Left ventricle myocardium inferior (tissue), 1 donor: ENCODE measurements at places on chromosomes 3 and 15. TPM values are rescaled to one million over a fixed set of nuclear protein-coding genes. Genes with fewer than 3 reads are reported as not detected.

DLEC1 gene
- 0.08 TPM for total RNA-seq

MAPKAPK3 gene
- 359 TPM for total RNA-seq

DNA sequence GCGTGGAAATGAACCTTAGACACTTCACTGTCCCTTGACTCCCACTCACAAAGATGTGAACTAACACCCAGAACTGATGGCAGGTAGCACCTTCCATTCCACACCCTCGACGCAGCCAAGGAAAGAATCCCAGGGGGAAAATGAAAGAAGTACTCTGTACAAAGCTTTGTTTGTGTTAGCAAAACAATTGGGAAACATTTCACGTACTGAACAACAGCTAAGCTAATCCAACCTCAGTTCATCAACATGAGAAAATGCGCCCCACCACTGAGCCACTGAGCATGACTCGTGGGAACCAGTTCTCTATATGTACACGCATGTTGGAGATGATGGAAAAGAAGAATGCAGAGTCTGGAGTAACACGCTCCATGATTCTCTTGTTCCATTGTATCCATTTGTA is 32.0 kb downstream of the CORO2B start:
- DNase-seq: peak; percentile 10

- no peak for DNase-seq
Observed at GRCh38 chr15:58432401-58432800, 610 bp downstream of the LIPC start.

DNA sequence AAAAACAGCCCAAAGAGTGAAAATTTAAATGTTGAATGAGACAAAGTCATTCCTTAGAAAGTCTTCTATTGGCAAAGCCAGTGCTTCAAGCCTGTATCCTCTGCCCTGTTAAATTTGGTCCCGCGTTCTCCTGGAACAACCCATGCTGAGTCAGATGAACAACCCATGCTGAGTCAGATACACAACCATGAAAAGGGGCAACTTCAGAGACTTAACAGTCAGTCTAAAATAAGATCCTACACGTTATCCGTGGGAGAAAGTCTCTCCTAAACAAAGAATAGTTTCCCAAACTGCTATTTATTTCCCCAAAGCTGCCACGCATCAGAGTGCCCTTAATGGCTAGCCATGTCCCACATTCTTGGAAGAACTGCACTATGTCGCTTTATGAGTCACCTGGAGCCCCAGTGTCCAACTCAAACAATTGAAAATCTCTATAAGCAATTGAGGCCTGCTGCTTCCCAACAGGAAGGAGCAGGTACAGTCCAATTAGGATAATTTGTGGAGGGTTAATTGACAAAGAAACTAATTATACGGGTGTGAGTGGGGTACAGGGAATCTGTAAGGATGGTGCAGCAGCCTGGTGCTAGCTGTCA is 66.1 kb downstream of the WHAMM start:
- DNase-seq: no peak

MUC4 gene
- total RNA-seq: 0.11 TPM

DNA sequence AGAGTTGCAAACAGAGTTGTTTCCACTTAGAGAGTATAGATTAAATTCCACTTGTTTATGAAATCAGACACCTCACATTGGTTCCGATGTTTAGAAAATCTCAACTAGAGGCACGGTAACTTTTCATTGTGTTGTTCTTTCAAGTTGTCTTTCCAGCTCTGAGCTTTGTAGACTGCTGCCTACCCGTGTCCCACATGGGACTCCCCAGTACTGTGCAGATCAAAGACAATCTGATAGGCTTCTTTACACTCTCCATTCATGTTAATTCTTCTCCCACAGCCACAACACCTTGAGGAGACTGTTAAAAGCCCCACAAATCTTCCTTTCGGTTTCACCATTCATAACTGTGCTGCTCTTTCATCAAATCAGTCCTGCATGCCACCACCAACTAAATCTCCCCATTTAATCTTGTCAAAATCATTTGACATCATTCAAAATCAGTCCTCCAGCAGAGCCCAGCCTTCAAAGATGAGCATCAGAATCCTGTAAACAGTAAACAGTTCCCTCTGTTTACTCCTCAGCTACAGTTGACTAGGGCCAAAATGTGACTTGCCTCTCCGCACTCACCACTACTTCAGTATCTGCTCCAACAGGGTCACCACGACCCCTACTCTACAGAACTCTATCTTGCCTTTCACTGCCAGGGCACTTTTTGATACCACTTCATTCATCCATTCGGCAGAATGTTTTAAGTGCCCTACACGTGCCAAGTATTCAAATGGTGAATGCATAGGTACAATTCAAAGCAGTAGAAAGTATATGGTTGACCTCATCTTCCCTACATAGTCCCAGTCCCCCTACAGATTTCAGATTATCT is 8.3 kb downstream of the ANXA2 start:
- no peak for DNase-seq

DNA sequence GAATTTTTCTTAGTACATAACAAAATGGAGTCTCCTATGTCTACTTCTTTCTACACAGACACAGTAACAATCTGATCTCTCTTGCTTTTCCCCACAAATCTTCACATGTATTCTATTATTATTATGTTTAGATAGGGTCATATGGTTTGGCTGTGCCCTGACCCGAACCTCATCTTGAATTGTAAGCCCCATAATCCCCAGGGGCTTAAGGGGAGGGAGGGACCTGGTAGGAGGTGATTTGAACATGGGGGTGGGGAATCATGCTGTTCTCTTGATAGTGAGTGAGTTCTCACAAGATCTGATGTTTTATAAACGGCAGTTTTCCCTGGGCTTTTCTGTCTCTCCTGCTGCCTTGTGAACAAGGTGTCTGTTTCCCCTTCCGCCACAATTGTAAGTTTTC is 86.7 kb upstream of the SELENOK start:
- DNase-seq: no peak

- no peak for DNase-seq
Observed at GRCh38 chr15:91926908-91927270, 73.4 kb downstream of the SLCO3A1 start.

DNA sequence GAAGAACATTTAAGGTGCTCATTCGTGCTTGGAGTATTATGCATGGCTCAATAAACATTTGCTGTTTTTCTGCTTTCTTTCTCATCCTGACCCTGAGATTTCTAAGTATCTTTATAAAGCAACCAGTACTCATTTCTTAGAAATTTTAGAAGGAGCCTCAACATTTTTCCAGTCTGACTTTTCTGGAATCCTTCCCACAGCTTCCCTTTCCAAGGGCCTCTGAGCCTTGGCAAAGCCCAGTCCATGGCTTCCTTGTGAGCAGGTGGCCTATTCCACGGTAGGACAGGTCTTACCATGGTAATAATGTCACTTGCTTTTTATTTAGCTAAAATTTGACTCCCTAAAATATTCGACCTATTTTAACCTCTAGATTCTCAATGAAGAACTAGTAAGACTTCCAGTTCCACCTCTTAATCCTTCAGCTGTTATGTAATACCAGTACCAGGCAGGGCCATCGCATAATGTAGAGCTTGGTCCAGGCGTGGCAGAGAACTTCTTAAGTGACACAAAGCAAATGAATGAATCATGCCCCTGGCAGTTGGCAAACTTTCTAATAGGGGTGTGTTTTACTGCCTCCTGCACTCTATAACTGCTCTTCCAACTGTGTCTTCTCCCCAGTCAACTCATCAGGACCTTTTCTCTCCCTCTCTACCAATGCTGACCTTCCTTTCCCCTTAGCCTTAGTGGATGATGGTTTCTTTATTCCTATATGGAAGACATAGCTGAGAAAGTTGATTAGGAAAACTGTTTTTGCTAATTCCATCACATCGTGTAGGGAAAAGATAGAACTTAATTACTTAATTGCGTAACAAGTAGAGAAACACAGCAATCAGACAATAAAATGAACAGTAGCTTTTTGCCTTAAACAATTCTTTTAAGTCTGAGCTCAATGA is 894 bp upstream of the TM4SF4 start:
- no peak for DNase-seq

LRRIQ4 gene
- total RNA-seq: not detected

ST3GAL6 gene
- 52.5 TPM for total RNA-seq

GRCh38 chr3:72384602-72385001 is 463.6 kb downstream of the SHQ1 start:
- no peak for DNase-seq

DNA sequence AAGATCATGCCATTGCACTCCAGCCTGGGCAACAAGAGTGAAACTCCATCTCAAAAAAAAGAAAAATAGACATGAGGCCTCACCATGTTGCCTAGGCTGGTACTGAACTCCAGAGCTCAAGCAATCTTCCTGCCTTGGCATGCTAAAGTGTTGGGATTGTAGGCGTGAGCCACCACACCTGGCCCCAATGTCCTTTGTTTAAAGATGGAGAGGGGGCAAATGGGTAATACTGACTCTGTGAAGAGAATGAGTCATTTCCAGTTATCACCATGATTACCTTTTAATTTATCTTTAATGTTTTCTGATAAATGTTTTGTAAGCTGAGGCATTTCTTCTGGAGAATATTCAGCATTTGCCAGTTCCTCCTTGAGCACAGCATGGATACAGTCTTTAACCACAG is 2.2 kb downstream of the DYNLT2B start:
- no peak for DNase-seq

CXCR6 gene
- total RNA-seq: 0.33 TPM

DNA sequence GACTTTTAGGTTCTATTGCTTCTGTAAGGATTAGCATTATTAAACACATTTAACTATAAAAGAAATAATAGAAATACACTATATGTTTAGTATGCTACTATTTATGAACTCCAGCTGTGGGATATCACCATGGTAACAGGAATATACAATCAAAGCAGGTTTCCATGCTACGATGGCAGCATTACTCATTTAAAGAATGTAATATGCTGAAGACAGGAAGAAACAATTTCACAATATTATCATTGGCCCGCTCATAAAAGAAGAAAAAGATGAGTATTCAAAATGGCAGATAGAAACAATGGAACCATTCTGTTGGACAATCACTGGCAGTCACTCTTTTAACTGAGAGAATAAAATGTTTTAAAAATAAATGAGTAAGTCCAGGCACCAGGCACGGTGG is 153.4 kb downstream of the CBLB start:
- DNase-seq: no peak

THSD4 gene
- 95.8 TPM for total RNA-seq

DNA sequence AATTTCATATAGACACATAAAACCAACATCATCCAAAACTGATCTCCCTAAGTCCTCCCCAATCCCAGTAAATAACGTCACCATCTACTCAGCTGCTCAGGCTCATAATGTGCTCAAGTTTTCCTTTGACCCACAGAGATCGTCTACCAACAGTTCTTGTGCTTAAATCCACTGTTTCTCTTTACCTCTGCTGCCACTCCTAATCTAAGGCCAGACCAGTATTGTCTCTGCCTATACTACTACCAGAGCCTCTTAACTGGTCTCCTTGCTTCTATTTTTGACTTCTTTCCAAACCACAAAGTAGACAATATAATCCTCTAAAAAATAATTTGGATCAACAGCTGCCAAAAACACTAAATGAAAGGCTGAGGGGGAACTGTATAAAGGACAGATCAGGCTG is 65.3 kb downstream of the CLASP2 start:
- no peak for DNase-seq

DNA sequence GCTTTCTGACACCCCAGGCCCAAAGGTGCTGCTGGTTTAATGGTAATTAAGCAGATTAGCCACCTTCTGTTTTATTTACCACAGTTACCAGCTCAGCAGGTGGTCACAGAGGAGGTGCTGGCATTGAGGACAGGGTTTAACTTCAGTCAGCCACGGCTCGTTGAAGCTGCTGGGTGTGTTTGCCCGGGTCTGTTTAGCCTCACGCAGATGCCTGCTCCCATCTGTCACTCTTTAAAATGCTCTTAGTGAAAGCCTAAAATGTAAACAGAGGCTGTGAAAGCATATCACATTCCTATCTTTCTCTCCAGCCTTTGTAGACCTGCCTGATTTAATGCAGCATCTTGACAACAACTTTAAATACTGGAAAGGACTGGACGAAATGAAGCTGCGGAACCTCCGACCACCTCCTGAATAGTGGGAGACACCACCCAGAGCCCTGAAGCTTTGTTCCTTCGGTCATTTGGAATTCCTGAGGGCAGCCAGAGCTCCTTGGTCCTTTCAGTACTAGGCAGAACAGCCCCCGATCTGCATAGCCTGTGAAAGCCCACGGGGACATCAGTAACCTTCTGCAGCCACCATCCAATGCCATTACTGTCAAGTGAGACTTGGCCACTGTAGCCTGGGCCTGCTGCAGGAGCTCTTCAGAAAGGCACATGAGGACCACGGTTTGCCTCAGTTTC is 156.0 kb downstream of the PDE8A start:
- no peak for DNase-seq

- peak; percentile 62 for DNase-seq
Observed at GRCh38 chr3:49020330-49021212, 1.4 kb upstream of the NDUFAF3 start.

DNA sequence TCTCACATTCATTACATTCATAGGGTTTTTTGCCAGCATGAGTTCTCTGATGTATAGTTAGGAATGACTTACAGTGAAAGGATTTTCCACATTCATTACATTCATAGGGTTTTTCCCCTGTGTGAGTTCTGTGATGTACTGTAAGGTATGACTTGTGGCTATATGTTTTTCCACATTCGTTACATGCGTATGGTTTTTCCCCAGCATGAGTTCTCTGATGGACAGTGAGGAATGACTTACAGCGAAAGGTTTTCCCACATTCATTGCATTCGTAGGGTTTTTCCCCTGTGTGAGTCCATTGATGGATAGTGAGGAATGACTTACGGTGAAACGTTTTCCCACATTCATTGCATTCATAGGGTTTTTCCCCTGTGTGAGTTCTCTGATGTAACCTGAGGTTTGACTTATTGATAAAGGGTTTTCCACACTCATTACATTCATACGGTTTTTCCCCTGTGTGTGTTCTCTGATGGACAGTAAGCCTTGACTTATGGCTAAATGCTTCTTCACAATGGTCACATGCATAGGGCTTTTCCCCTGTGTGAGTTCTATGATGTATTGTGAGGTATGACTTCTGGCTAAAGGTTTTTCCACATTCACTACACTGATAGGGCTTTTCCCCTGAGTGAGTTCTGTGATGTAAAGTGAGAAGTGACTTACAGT is 47.4 kb downstream of the ZNF717 start:
- DNase-seq: no peak

DNA sequence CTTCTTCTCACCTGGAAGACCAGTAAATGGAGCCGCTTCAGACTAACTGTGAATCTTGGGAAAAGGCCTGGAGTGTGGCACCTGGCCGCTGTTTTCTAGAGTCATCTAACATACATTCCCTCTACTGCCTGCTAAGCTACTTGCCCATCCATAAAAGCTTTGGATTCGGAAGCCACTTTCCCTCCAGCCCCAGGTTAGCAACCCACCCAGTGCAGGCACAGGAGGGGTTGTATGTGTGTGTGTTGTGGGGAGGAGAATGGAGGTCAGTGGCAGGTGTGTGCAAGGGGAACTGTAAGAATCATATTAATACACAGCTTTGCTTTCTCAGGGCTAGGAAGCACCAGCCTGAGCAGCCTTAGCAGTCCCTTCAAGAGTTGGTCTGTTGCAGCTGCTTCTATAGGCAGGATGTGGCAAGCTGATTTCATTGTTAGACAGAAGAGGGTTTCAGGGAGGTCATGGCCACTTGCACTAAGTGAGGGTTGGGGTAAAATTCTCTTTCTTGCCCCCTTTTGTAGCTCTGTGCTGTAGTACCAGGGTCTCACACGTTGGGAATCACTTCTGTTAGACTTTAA is 8.9 kb downstream of the NSUN3 start:
- DNase-seq: no peak
